ENCODE measurements at places on chromosomes 2 and 18.
A peak's percentile ranks its signal among the peaks of the same experiment; 100 is the strongest.

DNA sequence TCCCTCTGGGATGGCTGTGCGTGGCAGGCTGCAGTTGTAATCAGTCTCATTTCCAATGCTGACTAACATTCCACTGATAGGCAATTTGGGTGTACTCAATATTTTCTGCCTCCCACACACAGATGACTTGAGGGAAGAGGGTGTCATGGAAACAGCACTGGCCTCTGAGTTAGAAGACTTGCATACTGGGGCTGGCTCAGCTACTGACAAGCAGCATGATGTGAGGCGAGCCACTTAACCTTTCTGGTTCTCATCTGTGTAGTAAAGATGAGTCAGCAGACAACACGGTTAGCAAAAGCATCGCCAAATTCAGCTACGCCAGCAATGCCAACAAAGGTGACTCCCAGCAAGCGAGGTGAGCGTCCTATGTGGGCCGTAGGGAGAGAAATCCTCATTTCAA, 73.5 kb downstream of the COLEC12 start:
- DNase-seq, result no peak

DNA sequence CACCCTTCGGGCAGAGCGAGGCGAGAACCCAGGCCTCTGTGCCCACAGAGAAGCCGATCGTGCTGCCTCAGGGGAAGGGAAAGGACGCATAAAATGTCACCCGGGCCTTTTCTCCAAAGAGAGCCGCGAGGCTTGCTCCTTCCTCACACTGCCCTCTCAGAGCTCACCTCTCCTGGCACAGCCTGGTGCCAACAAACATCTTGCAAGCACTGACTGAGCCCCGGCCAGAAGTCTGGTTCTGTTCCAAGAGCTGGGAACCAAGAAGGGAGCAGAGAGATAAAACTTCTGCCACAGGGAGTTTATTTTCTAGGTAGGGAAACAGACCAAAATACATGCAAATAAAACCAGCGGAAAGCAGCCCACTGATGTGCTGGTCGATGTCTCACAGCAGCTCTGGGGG, 13.6 kb upstream of the ADI1 start:
- no peak for DNase-seq

- peak; percentile 18 for DNase-seq
Observed at GRCh38 chr18:3305354-3305762, 43.4 kb downstream of the MYL12B start.

DNA sequence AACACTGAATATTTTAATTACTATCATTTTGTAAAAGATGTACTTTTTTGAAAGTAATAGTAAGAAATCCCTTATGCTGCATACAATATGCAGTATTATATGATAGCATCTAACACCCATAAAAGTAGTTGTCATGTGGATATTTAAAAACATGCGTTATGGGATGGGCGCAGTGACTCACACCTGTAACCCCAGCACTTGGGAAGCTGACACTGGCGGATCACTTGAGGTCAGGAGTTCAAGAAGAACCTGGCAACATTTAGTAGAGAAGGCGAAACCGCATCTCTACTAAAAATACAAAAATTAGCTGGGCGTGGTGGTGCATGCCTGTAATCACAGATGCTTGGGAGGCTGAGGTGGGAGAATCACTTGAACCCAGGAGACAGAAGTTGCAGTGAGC, 88.9 kb downstream of the FEZ2 start:
- no peak for DNase-seq

DNA sequence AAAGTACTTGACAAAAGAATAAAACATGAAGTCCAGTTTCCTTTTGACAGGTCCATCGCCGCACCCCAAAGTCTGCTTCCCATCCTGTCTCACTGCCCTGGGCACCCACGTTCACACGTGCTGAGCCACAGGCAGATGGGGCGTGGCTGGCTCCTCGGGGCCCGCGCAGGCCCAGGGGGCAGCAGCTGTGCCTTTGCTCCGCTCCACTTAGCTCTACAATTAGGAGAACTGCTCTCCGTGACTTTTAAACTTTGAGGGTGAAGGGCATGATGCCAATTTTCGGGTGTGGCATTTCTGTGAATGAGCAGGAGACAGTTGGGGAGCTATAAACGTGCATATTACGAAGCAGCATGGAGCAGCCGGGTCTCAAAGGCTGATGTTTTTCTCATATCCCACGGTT, 152.4 kb downstream of the TDRD15 start:
- DNase-seq, result no peak

- DNase-seq, result no peak
Observed at GRCh38 chr2:183935005-183935404, 663.3 kb upstream of the ZNF804A start.

DNA sequence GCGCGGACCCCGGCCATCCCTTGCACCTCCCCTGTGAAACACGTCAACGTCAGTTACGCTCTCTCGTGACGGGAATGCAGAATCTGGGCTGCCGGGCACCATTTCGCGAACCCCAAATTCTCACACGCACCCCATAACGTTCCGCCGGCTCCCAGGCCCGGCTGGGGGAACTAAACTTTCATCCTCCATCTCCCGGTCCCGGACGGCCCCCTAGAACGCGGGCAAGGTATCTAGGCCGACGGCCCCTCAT, 544 bp downstream of the DNAJC27 start:
- no peak for DNase-seq

- no peak for DNase-seq
Observed at GRCh38 chr2:227205701-227206100, 41.3 kb downstream of the COL4A3 start.

DNA sequence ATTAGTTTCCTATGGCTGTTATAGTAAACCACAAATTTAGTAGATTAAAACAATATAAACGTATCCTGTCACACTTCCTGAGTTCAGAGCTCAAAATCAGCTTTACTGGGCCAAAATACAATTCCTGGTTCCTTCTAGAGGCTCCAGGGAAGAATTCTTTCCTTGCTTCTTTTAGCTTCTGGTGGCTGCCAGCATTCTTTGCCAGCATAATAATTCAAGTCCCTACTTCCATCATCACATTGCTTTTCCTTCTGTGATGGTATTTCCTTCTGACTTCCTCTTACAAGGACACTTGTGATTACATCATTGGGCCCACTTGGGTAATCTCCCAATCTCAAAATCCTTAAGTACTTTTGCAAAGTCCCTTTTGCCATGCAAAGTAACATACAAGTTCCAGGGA, 40.6 kb downstream of the MOB4 start:
- DNase-seq, result no peak

DNA sequence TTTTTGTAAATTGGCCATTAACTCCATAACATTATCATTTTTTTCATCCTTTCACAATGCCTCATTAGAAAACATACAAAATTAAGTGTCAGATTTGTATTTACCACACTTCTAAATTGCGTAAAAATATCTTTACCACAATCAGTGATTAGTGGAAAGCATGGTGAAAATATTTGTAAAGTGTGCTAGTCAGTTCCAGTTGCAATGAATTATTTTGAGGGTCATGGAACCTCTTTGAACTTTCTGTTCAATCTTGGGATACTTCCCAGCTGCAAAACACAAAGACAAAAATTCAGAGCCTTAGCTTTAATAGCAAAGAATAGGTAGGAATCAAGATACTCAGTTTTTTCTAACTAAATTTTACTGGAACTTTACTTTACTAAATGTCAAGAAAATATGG, 4.0 kb upstream of the COL3A1 start:
- no peak for DNase-seq

GRCh38 chr18:5571666-5572065, 27.9 kb upstream of the EPB41L3 start:
- DNase-seq, result no peak

DNA sequence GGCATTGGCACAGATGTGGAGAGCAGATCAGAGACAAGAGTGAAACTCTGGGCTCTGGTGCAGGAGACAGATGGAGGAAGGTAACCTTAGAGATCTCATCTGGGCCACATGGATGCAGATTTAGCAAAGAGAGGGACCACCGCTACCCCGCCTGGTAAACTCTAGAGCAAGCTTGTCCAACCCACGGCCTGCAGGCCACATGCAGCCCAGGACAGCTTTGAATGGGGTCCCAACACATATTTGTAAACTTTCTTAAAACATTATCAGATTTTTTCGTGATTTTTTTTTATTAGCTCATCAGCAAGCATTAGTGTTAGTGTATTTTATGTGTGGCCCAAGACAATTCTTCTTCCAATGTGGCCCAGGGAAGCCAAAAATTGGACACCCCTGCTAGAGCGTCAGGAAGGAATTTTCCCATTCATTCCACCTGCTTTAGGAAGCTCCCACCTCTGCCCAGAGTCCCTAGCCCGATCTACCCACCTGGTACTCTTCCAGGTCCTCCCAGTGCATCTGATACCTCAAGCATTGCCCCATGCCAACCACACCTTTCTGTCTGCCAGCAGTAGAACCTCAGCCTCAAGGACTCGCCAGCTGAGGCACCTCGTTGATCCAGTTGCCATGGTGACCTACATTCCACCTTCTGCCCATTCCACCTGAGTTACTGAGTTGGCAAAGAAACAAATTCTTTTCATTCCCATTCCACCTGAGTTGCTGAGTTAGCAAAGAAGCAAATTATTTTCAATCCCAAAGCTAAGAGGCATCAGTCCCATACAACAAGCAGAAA, at the start of gene CIB4:
CIB4 (minus strand) TSS at position 586 of the 784 bp plus-strand sequence; CDS start at position 534, 52 bp downstream.
- DNase-seq, result no peak

GRCh38 chr2:196268538-196269338, 97.4 kb upstream of the STK17B start:
- no peak for DNase-seq

GRCh38 chr2:9287400-9288045, 80.9 kb downstream of the ASAP2 start:
- DNase-seq, result no peak

- no peak for DNase-seq
Observed at GRCh38 chr18:3709205-3709604, 259.2 kb downstream of the TGIF1 start.

DNA sequence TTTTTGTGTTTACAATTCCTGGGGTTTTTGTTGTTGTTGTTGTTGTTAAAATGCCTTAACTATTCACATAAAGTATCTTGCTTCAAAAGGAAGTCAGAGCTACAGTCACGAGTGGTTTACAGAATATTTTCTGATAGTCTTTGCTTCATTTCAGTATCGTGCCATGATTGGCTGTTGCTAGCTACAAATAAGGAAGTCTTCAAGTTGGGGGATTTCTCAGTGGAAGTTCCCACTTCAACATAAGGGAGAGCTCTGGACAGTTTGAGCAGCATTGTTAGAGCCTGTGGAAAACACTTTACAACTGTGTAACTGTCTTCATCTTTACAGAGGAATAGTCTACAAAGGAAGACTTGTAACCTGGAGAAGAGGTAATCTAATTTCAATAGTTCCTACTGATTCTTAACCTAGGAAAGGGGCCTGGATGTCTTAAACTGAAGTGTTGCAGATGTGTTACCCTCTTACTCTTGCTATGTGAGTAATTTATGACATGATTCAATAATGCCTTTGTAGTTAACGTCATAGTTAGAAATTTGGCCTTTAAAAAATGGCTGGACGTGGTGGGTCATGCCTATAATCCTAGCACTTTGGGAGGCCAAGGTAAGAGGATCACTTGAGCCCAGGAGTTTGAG, 23.4 kb upstream of the TANK start:
- no peak for DNase-seq

- no peak for DNase-seq
Observed at GRCh38 chr2:202821206-202822160, 50.1 kb downstream of the ICA1L start.

GRCh38 chr2:208047840-208048239, 22.5 kb upstream of the PLEKHM3 start:
- DNase-seq, result no peak

DNA sequence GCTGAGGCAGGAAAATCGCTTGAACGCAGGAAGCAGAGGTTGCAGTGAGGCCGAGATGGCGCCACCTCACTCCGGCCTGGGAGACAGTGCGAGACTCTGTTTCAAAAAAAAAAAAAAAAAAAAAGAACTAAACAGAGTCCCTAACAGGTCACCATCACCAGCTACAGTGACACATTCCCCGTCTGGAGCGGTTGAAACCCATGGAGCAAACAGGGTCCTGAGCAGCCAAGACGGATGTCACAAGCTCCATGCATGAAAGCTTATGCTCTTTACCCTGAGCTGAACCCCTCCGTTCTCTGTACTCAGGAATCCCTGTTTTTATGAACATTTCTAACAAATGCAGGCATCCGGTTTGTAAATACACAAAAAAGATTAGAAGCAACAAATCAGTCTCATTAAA, 55.9 kb upstream of the LAPTM4A start:
- no peak for DNase-seq

All from activated CD4-positive, alpha-beta T cell treated with anti-CD3 and anti-CD28 coated beads, Interleukin-2, amount 50 U/mL, for 4 hours (primary cell).